Fibroblast of villous mesenchyme (primary cell): ENCODE measurements at places on chromosomes 3 and 15. TPM values are rescaled to one million over a fixed set of nuclear protein-coding genes. Genes with fewer than 3 reads are reported as not detected.

DNA sequence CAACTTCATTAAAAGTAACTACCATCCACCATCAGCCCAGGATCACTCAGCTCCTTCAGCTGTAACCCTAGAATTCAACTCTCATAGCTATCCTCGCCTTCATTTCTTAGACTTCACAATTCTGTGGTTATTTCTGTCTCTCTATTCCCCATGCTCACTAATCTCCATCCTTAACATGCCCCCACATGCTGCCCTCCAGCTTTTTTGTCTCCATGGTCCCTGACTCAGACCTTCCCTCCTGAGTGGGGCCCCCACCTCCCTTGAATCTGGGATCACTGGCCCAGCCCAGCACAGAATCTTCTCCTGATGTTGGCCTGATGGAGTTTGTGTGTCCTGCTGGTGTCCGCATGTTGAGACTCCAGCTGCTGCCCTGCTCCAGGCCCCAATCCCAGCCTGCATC is 41.7 kb downstream of the CHST14 start:
- DNase-seq = no peak

DNA sequence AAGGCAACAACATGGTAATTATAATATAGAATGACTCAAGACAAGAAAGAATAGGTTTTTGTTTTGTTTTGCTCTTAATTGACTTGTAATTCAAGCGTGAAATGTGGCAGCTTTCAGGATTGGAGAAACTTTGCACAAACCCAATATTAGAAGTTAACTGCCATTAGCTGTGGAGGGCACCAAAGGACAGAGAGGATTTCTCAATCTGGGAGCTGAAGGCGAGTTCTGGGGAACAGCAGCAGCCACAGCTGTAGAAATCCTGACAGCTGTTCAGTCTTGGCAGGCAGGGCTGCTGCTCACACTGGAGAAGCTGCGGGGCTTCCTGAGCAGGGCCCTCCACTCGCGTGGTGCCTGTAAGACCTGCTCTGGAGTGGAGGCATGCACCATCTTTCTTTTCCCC is 182.2 kb upstream of the IL12A start:
- DNase-seq = peak; percentile 66

The CLEC3B gene
- total RNA-seq = 0.43 and 0.64 TPM in 2 replicates

- no peak for DNase-seq
These were observed 141.1 kb upstream of the PTPRG start for GRCh38 chr3:61420136-61420759.

The FEZF2 gene
- not detected in 2 replicates for total RNA-seq

The SLC51A gene
- total RNA-seq = not detected in 2 replicates

GRCh38 chr15:74200871-74201419 is 1.6 kb downstream of the STRA6 start:
- peak; percentile 95 for DNase-seq

The CATSPER2 gene
- total RNA-seq = 0.32 and 0.86 TPM in 2 replicates

- DNase-seq = no peak
These were observed 524.9 kb downstream of the RBMS3 start for GRCh38 chr3:29805757-29806156.

GRCh38 chr15:71387810-71388209 is 272.5 kb downstream of the THSD4 start:
- peak; percentile 69 for DNase-seq

GRCh38 chr3:135895106-135895733 is 70.3 kb upstream of the PPP2R3A start:
- peak; percentile 78 for DNase-seq
